Activated CD4-positive, alpha-beta T cell treated with anti-CD3 and anti-CD28 coated beads, Interleukin-2, amount 10 ng/mL, durations not matched to agents 7 days and 5 days (primary cell): ENCODE measurements at places on chromosomes 3 and 15. TPM values are rescaled to one million over a fixed set of nuclear protein-coding genes. Genes with fewer than 3 reads are reported as not detected.

DNA sequence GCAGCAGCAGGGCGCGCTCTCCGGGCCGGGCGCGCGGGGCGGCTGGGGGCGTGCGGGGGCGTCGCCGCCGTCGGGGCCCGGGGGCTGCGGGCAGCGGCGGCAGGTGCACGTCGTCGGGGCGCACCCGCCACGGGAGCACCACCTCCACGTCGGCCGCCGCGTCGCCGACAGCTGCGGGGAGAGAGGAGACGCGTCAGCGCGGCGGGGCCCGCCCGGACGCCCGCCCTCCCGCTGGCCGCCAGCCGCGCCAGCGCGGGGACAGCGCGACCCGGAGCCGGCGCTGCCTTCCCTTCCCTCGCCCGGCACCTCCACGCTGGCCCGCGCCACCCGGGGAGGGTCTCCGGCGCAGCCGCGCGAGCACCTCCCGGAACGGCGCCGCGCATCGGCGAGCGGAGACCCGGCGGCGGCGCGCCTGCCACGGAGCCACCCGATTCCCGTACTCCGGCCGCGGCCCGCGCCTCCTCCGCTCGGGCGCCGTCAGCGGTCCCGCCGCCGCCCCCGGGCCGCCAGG, 481 bp downstream of the ADAMTS17 start:
- peak overlapping the region; percentile 54 for H3K4me3 ChIP-seq
- peaks cover 18% of the 10 kb centered on the region for H3K4me1 ChIP-seq
- H3K27me3 ChIP-seq, result peaks cover 17% of the 10 kb centered on the region

CSPG4 gene
- not detected for total RNA-seq

PPM1M gene
- 92.7 TPM for total RNA-seq

- no peaks in the 10 kb centered on the region for H3K27me3 ChIP-seq
- no peak overlapping the region for H3K4me3 ChIP-seq
- peak overlapping the region; percentile 71 for H3K27ac ChIP-seq
- no peaks in the 10 kb centered on the region for H3K36me3 ChIP-seq
Measured at GRCh38 chr15:78084449-78084750, 6.9 kb upstream of the TBC1D2B start.

BRPF1 gene
- 51.3 TPM for total RNA-seq

RASSF1 gene
- total RNA-seq, result 88.3 TPM

DNA sequence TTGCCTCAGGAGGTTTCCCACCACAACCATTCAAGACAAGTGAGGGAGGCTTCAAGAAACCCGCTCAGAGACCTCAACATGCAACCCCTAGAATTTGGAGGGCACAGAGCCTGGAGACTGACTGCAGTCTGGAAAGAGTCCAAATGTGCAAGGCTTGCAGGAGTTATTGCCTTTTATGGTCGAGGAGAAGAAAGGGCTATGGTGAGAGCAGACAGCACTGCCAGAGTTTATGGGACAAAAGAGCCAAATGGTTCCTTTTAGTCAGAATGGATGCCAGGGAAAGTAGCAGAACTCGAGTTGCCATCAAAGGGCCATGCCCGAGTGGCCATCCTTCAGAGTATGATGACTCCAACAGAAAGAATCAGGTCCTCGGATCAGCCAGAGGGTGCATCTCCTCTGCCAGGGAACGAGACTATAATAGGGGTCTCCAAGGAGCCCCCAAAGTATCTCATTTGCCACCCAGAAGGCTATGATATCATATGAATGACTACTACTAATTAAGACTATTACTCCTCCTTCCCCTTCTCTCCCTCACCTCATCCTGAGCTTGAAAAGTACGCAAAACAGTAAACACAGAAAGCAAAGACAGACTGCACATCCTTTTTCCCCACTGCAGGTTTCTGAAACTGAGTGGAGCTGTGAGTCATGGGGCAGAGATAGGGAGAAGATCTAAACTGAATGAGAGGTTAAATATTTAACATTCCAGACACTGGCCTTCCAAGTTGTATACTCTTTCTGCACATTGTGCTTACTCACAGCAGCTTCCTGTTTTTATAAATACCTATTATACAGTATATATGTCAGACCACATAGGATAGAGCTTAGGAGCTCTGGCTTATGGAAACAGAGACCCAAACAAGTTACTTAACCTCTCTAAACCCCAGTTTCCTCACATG, 33.9 kb upstream of the TMCO5A start:
- no peak for DNase-seq
- no peak overlapping the region for H3K4me3 ChIP-seq
- no peaks in the 10 kb centered on the region for H3K36me3 ChIP-seq
- no peak overlapping the region for H3K27ac ChIP-seq
- peaks cover 6% of the 10 kb centered on the region for H3K27me3 ChIP-seq

- H3K27me3 ChIP-seq, result peaks cover 2% of the 10 kb centered on the region
- H3K36me3 ChIP-seq, result no peaks in the 10 kb centered on the region
- H3K4me3 ChIP-seq, result no peak overlapping the region
- no peak for DNase-seq
Measured at GRCh38 chr15:49521802-49522201, 98.8 kb downstream of the FGF7 start.

DNA sequence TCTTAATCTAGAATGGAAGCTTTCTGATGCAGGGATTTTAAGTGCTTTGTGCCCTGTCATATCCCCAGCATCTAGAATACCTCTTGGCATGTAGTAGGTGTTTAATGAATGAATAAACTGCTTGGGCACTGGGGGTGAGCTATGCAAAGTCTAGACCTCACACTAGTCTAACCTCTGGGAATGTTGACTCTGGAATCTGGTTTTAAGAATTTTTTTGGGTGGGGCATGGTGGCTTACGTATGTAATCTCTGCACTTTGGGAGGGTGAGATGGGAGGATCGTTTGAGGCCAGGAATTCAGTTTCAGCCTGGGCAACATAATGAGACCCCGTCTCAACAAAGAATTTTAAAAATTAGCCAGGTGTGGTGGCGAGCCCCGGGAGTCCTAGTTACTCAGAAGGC, 146.3 kb upstream of the RGMA start:
- H3K4me1 ChIP-seq, result peaks cover 23% of the 10 kb centered on the region
- no peak for DNase-seq
- peaks cover 11% of the 10 kb centered on the region for H3K27me3 ChIP-seq
- H3K4me3 ChIP-seq, result no peak overlapping the region
- H3K36me3 ChIP-seq, result no peaks in the 10 kb centered on the region
